ENCODE measurements at places on chromosomes 1 and 21.

- no peak for DNase-seq
These were observed 52.6 kb downstream of the GNG12 start for GRCh38 chr1:67780637-67781036.

DNA sequence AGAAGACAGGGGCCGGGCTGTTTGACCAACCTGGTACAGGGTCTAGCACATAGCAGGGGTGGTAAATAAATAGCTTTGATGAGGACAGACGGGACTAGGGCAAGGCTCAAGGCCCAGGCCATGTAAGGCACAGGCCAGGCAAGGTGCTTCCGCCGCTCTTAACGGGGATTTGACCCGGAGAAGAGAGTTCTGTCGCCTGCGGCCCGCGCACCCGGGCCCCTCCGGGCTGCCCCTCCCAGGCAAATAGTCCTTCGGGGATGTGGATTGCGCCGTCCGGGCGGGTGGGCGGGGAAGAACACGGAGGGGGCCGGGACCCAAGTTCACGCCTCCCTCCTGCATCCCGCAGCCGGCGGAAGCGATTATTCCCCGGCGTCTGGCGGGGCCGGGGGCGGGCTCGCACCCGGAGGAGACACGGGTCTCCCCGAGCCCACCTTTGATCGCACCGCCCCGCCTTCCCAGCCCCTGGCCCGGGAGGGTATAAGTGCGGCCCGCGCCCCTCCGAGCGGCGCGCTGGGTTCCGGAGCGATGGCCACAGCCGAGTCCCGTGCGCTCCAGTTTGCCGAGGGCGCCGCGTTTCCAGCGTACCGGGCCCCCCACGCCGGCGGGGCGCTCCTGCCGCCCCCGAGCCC lies at the start of gene MIXL1:
MIXL1 (plus strand) TSS at position 508 of the 629 bp plus-strand sequence; CDS start at position 526, 18 bp downstream.
- no peak for DNase-seq

DNA sequence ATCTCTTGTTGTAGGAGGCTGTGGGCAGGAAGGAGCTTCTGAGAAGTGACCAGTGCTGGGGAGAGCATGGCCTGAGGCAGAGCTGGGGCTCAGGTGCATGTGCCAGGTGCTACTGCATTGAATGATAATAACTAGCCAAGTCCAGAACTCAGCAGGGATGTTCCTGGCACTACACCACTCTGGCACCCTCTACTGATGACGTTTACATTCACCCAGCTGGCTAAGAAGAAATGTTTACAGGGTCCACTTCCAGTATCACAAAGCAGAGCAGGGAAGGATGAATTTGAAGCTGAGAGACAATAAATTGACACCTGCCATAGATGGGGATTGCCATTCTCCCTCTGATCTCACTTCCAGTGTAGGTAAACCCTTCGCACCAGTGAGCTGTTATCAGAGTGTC lies 411.8 kb downstream of the SETD4 start:
- no peak for DNase-seq

GRCh38 chr1:188670837-188671236 lies 1806.8 kb downstream of the BRINP3 start:
- DNase-seq: no peak

DNA sequence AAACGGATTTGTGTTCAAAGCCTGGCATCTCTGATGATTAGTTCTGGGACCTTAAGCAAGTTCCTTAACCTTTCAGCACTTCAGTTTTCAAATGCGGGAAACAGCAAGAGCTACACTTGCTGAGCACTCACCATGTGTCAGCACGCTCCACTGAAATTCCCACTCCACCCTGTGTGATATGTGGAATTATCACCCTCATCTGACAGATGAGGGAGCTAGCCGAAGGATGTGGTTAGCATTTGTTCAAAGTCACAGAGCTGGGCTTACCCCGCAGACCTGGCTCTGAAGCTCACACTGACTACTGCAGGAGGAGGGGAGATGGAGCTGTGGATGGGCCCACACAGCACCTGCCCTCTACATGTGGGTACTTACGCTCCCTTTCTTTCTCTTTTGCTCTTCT lies 29.1 kb downstream of the IL12RB2 start:
- DNase-seq: no peak

GRCh38 chr1:207405814-207406213 lies 48.3 kb upstream of the CR2 start:
- DNase-seq: no peak

DNA sequence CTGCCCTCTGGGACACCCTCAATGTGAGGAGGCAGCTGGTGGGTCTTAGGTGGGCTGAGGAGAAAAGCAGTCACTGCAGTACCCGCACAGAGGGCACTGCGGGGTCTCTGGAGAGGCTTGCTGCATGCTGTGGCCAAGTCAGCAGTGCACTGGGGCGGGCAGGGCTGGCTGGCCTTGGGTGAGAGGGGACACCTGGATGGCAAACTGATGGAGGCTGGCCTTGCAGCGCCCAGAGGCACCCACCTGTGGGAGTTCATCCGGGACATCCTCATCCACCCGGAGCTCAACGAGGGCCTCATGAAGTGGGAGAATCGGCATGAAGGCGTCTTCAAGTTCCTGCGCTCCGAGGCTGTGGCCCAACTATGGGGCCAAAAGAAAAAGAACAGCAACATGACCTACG lies 3.2 kb downstream of the ELF3 start:
- no peak for DNase-seq

- DNase-seq: no peak
These were observed 550 bp upstream of the PTBP2 start for GRCh38 chr1:96721053-96721415.

DNA sequence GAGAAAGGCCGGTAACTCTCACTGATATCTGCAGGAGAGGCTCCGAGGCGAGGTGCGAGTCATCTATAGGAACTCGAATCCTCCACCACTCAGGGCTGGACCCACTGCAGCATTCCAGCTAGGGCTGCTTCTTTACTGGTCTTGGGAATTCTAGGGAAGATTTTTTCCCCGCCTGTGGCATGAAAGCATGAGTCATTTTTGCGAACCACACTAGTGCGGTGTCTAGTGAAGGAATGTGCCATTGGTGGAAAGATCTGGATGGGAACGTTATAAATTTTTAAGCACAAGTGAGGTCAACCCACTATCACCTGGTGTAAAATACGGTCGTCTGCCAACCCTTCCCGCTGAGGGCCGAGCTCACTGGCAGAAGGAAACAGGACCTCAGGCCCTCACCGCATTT lies 49.7 kb downstream of the SYF2 start:
- no peak for DNase-seq

GRCh38 chr1:248886237-248886895 lies 19.7 kb upstream of the PGBD2 start:
- DNase-seq: no peak

- DNase-seq: no peak
These were observed 8.6 kb downstream of the NR5A2 start for GRCh38 chr1:200035956-200036618.

- no peak for DNase-seq
These were observed 102.1 kb upstream of the NBPF4 start for GRCh38 chr1:108345776-108346531.

DNA sequence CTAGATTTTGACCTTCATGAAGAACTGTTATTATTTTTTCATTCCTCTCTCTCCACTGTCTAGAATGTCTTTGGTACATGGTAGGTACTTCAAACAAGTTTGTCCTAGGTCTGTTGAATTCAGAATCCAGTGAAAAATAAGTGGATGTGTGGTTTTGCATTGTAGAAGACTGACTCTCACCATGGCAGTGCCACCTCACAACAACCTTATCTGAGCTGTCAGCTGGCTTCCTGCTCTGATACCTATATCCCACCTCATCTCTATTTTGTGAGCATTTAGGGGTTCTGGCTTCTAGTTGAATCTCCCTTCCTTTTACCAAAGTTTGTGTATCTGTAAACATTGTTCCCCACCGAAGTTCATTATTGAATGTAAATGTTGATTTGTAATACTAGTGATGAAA lies 9.1 kb downstream of the SWT1 start:
- DNase-seq: no peak

DNA sequence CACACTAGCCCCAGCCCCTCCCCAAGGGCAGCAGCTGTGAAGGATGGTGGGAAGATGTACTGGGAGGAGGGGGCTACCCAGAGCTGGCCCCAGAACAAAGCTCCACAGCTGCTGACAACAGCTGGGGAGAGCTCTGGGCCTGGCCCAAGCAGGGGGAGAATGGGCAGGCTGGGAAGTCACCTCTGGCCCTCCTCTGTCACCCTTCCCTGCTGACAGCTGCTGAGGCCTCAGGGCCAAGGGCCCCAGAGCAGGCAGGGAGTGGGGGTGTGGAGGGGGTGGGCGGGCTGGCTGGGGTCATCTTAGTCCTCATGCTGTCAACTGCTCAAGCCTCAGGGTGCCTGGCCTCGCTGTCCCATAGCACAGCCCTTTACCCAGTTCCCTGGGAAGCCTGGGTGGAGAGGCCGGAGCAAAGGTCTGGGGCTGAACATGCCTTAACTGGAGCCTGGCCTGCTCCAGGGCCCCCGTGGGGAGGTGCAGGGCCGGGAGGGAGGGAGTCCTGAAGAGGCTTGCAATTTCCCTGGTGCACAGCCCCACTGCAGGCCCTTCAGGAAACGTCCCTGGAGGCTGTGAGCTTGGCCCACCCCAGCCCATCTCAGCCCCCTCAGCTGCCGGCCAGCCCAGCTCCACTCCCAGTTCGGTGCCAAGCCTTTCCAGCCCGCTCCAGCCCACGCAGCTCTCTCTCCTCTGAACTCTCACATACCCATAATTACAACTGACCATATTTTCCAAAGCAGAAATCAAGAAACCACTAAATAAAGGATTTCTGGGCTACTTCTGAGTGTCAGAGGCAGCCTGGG lies 25.7 kb downstream of the HSPG2 start:
- DNase-seq: no peak

GRCh38 chr1:193183019-193183627 lies 3.3 kb downstream of the B3GALT2 start:
- no peak for DNase-seq

DNA sequence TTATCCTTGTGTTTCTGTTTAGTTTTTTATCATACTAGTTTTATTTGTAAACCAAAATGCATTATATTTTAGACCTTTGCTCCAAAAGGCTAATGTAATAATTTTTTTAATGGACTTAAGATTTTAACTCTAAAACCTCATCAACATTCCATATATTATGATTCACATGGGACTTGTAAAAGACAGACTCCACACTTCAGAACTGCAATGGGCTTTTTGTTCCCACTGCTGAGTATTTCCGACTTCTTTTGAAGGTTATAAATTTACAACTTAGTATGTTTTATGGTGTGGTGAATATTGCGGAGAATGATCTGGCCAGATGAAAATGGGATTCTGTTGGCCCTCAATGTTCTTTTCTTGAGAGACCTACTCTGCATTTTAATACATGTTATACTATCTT lies 678.5 kb downstream of the USP25 start:
- DNase-seq: no peak

- no peak for DNase-seq
These were observed 98.9 kb upstream of the SLC44A3 start for GRCh38 chr1:94721240-94721639.

DNA sequence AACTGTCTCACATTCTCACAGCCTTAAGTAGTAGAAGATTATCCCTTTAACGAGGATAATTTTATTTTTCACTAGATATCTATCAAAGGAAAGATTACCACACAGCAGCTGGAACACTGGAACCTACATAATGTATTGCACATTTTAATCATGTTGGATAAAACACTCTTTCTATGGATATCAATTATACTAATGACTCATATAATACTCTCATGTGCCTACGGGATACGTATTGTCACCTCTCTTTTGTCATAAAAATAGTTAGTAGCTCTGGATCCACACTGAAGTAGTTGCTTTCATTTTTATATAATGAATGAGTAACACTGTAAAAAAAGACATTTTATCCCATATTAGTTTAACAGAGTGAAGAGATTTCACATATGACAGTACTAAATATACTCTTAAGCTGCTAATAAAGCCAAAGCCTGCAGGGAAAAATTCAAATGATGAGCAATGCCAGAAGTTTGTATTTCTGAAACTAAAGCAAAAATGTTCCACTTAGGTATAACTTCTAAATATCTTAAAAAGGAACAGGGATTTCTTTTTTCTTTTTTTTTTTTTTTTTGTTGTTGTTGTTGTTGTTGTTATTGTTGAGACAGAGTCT lies 408.7 kb upstream of the PKN2 start:
- DNase-seq: no peak

- DNase-seq: no peak
These were observed 110.9 kb upstream of the C21orf91 start for GRCh38 chr21:17930093-17930492.

DNA sequence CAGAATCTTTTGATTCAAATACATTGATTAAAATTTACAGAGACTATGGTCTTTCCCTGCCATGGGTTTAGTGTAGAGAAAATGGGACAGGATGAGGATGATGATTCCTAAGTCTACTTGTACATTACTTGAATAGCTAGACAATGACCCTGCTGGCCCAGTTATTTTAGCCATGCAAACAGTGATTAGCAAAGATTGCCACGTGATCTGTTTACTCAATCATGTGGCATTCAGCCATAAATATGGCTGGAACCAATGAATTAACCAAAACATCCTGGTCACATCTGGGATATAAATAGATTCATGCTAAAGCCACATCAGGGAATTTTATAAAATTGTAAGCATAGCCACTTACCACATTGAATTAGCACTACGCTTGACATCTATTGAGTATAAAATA lies 167.3 kb downstream of the PBX1 start:
- DNase-seq: no peak

DNA sequence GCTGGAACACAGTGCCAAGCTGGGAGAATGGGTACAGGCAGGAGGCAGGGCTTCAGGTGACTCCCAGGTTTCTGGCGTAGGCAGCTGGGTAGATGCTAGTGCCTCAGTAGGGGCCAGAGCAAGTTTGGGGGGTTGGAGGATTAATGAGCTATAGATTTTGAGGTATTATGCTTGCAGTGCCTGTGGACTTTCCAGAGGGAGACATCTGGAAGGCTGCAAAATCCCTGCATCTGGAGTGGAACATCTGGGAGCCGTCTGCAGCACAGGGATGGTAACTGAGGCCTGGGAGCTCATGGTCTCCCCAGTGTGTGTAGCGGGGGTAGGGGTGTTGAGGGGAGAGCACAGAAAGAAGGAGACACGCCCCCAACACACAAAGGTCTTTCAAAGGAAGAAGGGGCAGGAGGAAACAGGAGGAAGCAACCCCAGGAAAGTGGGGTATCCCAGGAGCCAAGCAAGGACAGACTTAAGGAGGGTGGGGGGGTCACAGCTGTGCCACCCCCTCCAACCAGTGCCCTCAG lies 2.2 kb upstream of the PDZK1IP1 start:
- no peak for DNase-seq

GRCh38 chr1:240906477-240906876 lies 294.5 kb upstream of the GREM2 start:
- no peak for DNase-seq

DNA sequence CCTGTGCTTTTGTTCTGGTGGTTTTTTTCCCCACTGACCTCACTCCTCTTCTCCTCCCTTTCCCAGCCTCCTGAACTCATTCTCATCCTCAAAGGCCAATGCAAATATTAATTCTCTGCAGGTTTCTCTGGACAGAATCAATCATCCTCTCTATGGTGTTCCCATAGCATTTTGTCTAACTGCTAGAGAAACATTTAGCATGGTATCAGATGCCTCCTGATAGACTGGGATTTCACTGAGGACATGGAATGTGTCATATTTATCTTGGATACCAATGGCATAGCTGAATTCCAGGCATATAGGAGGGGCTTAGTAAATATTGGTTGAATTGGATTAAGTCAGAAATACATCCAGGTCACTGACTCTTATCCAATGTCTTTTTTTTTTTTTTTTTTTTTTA lies 46.1 kb upstream of the SRP9 start:
- no peak for DNase-seq

All from stimulated activated CD8-positive, alpha-beta memory T cell treated with anti-CD3 and anti-CD28 coated beads, Interleukin-7, amount 100 ng/mL, for 48 hours (primary cell).